ENCODE measurements at places on chromosomes 3 and 15.

DNA sequence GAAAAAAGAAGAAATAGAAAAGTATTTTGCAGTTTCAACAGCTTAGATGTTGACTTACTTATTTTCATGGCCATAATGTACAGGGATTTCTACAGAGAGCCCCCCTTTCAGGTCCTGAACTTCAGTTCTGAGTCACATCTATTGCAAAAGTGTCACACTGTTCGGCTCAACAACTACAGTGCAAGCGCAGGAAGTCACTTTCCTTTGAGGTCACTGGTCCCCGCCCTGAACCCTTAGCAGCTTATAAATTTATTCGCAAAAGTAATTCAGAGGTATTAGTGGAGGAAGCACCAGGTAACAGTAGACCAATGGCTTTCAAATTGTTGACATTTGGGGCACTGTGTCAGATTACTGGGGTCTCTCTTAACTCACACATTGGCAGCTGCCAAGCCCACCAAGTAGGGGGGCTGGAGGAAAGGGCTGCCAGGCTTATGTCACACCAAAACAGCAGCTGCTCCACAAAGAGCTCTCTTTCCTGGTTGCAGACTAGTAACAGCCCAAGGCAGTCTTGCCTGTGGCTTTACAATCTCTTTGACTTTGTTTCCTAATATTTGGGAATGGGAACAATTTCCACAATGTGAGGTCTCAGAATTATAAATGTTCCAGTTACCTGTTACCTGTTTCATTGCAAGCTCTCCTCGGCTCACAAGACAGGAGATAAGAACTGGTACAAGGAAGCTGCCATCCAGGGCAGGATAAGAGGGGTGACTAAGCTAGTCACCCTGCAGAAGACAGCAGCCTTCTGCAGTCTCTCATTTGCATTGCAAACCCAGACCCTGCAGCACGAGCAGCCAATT is 130.2 kb upstream of the STRIT1 start:
- no peak for DNase-seq

- DNase-seq: peak; percentile 38
These were observed 6.2 kb downstream of the TSC22D2 start for GRCh38 chr3:150414258-150414657.

DNA sequence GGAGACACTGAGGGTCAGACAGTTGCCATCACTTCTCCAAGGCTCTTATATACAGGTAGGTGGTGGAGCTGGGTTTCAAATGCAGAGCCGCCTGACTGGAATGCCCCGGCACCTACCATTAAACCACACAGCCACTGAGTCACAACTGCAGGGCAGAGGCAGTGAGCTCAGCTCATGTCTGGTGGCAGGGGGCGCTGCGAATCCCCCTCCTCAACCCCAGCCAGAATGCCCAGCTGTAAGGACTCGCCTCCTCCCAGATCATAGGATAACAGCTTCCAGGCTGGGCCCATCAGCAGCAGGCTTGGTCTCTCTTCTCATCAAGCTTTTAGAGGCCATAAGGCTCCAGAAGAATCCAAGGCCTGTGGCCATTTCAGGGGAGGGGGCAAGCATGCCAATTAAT is 26.4 kb downstream of the ADCY5 start:
- no peak for DNase-seq

DNA sequence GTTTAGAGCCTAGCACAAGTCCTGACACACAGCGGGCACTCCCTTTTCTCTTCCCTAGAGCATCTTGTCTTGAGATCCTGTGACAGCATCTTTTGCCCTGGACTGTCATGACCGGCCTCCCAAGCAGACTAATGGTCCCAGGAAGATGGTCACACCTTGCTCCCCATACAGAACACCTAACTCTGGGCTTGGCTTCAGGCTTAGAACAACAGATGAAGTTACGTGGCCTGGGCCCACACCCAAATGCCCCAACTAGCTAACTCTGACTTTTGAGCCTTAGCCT is 781 bp upstream of the IP6K1 start:
- DNase-seq: no peak

DNA sequence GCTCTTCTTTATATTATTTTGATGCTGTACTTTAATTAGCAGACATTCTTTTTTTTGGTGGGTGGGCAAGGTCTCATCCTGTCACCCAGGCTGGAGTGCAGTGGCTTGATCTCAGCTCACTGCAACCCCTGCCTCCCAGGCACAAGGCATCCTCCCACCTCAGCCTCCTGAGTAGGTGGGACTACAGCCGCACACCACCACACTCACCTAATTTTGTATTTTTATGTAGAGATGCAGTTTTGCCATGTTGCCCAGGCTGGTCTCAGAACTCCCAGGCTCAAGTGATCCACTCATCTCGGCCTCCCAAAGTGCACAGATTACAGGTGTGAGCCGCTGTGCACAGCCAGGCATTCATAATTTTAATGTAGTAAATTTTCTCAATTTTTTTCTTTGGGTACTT is 608.1 kb downstream of the ZNF385D start:
- no peak for DNase-seq

- DNase-seq: no peak
These were observed 51.7 kb downstream of the UBP1 start for GRCh38 chr3:33388374-33389100.

DNA sequence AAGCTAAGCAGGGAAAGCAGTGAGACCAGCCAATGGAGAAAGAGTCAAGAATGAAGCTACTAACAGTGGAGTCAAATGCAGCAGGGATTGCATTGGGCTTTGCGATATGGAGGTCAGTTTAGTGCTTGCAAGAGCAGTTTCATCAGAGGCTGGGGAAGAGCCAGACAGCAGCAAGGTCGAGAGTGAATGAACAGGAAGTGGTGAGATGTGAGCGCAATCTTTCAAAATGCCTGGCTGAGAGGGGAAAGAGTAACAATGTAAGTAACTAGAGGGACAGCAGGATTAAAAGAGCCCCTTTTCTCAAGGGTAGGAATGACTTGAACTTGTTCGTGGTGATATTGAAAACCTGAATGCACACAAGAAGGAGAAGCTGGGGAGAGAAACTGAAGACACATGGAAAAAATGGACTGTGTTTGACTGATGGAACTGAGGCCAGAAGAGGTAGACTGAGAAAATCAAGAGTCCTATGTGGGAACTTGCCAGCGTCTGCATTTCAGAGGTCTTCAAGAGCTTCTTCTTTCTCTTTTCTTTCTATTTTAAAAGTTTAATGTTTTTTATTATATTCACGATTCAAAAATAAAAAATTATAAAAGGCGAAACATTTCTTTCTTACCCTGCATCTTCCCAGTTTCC is 30.6 kb upstream of the GPR160 start:
- no peak for DNase-seq

GRCh38 chr3:110343945-110344344 is 727.7 kb upstream of the NECTIN3 start:
- DNase-seq: no peak

DNA sequence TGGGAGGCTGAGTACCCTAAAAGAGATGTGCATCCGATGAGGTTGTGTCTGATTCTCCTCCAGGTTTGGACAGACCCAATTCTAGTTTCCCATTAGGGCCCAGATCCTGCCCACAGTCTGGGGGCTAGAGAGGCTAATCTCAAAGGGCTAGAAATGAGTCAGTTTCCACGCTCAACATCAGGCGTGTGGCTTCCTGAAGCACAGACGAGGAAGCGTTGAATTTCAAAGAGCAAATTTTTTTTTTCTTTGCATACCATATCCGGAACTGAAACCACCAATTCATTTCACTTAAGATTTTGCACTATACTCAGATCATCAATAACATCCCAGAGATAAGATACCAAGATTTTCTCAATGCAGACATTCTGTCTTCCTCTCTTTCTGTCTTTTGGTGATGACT is 173.8 kb upstream of the BCL6 start:
- DNase-seq: no peak

DNA sequence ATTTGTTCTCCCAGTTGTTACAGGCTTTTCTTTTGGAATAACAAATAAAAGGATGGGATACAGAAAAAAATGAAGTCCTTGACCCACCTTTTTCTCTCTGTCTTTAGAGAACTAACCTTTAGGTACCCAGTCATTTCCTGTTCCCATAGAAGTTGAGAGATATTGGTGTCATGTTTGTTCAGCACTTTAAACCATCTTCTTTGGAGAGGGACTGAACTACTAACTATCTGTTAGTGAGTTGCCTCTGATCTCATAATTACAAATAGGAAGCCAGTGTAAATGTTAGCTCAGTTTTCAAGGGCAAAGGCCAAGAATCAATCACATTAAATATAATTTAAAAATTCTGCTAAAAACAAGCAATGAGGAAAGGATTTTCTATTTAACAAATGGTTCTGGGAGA is 72.9 kb upstream of the DCBLD2 start:
- DNase-seq: no peak

- no peak for DNase-seq
These were observed 458.9 kb downstream of the FHIT start for GRCh38 chr3:60792249-60792852.

GRCh38 chr3:142785996-142786395 is 62.2 kb downstream of the TRPC1 start:
- DNase-seq: no peak

DNA sequence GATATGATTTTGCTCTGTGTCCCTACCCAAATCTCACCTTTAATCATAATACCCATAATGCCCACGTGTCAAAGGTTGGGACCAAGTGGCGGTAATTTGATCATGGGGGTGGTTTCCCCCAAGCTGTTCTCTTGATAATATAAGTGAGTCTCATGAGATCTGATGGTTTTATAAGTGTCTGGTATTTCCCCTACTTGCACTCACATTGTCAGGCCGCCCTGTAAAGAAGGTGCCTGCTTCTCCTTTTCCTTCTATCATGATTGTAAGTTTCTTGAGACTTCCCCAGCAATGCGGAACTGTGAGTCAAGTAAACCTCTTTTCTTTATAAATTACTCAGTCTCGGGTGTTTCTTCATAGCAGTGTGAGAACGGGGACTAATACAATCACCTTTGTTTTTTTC is 279.8 kb downstream of the ARPP21 start:
- no peak for DNase-seq

DNA sequence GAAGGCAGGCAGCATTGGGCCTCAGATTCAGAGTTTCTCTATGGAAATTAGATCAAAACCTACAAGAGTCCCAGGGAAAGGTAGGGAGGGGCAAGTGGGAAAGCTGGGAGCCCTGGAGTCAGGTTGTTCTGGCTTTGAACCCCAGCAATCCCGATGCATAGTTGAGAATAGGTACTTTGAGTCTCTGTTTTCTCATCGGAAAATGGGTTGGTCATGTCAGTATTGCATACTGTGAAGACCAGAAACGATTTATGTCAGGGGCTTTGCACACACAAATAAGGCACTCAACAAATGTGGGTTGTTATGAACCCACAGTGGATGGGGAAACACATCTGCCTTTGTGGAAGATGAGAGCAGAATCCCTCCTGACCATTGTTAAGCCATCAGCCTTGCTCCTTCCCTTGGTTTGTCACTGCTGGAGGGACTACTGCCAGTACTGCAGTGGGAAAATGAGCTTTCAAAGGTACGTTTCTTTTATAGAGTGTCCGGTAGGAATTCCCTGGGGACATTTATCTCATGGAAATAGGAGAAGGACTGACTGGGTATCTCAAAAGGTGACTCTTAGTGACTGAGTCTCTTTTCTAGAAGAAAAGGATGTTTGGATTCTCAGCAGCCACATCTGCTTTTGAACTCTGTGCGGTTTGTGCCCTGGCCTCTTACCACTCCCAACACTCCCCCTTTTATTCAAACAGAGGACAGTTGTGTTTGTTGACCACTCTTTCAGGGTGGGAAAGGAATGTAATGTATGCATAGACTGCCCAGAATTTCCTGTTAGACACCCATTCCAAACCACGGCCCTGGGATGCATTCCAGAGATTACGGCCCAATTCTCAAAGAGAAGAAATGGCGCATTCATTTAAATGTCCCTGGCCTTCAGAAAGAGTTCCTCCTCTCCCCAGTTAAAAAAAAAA is 54.6 kb upstream of the VILL start:
- DNase-seq: no peak

DNA sequence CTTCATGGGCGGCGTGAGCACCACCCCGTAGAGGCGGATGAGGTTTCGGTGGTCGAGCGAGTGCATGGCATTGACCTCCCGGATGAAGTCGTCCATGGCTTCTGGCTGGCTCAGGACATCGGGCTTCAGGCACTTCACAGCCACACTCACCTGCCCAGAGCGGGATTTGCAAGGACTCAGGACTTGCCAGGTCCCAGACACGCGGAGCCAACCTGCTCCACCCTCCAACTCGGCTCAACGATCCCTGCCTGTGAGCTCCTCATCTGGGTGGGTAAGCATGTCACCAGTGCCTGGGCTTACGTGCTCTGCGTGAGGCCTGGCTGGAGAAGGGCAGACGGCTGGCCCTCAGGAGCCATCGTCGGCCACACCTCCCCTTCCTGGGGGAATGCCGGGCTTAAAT is 25.2 kb downstream of the TNK2 start:
- no peak for DNase-seq

DNA sequence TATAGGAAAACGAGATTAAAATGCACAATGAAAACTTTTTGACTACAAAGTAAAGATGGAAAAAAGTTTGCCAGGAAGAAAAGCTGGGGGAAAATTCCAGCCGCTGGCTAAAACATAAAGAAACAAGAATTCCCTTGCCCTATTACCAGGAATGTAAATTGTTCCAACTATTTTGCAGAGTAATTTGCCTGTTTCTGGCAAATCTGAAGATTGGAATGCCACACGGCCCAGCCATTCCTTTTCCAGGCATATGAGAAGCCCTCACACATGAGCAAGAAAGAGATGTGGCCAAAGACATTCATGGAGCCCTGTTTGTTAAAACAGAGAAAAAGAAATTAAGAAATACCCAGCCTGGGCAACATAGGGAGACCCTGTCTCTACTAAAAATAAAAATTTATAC is 8.4 kb upstream of the GATA2 start:
- DNase-seq: no peak

GRCh38 chr3:153889905-153890334 is 231.3 kb upstream of the ARHGEF26 start:
- DNase-seq: no peak

- no peak for DNase-seq
These were observed 53.4 kb downstream of the SIDT1 start for GRCh38 chr3:113585720-113586119.

DNA sequence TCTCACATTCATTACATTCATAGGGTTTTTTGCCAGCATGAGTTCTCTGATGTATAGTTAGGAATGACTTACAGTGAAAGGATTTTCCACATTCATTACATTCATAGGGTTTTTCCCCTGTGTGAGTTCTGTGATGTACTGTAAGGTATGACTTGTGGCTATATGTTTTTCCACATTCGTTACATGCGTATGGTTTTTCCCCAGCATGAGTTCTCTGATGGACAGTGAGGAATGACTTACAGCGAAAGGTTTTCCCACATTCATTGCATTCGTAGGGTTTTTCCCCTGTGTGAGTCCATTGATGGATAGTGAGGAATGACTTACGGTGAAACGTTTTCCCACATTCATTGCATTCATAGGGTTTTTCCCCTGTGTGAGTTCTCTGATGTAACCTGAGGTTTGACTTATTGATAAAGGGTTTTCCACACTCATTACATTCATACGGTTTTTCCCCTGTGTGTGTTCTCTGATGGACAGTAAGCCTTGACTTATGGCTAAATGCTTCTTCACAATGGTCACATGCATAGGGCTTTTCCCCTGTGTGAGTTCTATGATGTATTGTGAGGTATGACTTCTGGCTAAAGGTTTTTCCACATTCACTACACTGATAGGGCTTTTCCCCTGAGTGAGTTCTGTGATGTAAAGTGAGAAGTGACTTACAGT is 47.4 kb downstream of the ZNF717 start:
- DNase-seq: no peak
